NCI-H1436 (cell line): ENCODE measurements at places on chromosomes 7 and 10.

DNA sequence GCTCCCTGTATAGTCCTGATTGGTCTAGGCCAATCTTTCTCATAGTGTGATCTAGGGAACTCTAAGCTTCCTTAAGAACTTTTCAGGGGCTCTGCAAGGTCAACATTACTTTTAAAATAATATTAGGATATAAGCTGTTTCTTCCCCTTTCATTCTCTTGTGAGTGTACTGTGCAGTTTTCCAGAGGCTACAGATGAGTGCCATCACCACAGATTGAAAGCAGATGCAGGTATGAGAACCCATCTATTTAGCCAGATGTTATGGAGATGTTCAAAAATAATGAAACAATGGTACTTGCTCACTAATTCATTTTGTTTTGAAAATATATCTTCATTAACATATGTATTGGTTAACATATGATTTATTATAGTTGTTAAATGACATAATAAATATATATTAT, 169.2 kb upstream of the SEMA3A start:
- no peak for DNase-seq

DNA sequence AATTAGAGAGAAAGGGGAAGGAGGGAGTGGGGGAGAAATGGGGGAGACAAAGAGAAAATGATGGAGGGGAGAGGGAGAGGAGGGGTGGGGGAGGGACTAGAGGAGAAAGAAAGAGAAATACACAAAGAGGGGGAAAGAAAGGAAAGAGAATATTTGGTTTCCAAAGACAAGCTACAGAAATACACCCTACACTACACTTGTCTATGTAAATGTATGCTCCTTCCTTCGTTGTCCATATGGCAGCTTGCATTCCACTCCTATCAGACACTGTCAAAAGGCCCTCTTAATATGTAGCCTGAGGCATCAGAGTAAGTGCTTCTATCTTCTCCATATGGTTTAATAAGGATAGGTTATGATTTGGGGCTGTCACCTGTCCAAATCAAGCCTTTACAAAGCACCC, 92.8 kb upstream of the FEZF1 start:
- peak; percentile 67 for DNase-seq

GRCh38 chr10:35940141-35941041, 298.3 kb upstream of the FZD8 start:
- no peak for DNase-seq

- no peak for DNase-seq
Observed at GRCh38 chr10:132151286-132151950, 35.3 kb upstream of the DPYSL4 start.

- DNase-seq: no peak
Observed at GRCh38 chr10:35792291-35792690, 150.2 kb upstream of the FZD8 start.

GRCh38 chr7:10973942-10974911, 555 bp downstream of the PHF14 start:
- DNase-seq: peak; percentile 21
